ENCODE measurements at places on chromosomes 1 and 21.

DNA sequence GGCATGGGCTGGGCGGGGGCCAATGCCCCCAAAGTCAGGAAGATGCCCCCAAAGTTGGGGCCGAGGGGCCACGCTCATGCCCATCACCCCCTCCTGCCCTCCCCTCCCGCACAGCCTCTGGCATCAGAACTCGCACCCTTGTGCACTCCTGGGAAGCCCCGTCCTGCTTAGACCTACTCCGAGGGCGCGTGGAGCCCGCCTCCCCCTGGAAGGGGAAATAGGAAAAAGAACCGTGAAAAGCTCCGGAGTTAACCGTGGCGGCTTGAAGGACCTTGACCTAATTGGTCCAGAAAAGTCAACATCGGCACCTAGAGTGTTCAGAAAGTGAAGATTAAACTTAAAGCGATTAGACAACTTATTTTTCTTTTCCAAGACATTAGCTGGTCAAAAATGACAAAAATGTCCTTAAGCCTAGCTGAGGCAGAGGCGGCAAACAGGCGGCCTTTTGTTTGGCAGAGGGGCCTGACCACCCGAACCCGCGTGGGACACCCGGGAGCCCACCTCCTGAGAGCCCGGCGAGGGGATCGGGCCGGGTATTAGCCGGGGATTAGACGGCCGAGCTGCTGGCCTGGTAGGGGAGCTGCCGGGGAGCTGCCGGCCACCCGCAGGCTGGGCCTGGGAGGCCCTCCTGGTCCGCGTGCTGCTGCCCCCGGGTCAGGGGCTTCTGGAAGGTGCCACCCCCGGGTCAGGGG is 65.5 kb downstream of the PRDM16 start:
- DNase-seq = no peak

DNA sequence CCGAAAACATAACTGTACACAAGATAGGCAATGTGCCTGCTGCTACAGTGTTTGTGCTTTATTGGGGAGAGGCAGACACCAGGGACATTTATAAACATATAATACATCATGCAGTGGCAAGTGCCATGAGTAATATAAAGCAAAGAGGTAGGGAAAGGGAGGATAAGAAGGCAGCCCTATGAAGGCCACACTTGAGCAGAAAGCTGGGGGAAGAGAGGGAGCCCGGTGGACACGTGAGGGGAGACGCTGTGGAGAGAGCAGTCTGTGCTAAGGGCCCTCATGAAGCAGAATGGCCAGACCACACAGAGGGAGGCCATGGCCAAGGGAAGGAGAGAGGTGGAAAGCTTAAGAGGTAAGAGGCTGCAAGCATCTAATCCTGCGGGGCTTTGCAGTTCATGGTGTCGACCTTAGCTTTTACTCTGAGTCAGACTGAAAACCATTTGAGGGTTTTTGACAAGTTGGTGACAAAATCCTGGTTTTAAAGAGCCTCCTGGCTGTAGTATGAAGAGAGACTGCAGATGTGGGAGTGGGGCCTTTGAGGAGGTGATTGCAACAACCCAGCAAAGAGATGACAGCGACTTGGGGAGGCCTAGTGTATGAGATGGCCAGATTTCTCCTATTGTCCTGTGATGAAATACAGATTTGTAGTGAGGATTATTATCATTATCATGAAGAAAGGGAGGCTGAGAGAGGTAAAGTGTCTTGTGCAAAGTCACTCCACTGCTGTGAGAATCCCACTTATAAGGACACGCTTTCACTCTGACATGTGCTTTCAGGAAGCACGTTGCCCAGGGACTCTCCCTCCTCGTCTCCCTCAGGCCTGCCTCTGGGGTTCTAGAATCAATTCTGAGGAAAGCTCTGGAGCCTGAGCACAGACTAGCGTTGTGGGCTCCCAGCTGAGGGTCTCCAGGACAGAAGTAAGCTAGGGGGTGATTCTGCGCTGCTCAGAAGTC is 192.9 kb downstream of the RHOU start:
- DNase-seq = no peak

GRCh38 chr1:170445096-170445495 is 86.9 kb upstream of the GORAB start:
- DNase-seq = no peak

- no peak for DNase-seq
Measured at GRCh38 chr1:197837911-197838310, 62.6 kb upstream of the DENND1B start.

DNA sequence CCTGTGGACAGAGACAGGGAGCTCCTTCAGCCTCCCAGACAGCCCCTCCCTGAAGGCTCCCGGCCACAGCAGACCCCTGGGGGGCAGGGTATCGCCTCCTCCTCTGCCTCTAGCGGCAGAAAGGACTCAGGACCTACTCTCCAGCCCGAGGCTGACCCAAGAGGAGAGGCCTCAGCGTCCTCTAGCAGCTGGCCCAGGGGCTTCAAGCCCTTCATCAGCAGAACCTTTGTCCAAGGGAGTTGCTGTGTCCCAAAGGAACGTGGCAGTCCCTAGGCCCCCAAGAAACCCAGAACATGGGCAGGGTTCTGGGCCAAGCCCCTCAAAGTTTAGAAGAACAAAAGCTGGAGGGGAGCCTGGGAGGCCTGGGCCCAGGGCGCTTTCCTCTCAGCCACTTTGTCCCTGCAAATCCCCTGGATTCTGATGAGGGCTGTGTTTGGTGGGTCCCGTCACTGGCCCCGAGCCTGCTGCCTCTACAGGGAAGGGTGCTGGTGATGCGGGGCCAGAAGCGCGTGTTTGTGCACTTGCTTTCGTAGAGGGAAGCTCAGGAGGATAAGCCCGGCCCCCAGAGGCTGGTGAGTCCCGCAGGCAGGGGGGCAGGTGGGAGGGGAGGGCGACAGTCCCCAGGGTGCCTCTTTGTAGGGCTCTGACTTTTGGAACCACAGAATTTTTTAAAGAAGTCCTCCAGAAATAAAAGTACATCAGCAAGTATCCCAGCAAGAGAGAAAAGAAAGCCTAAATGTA is 13.3 kb downstream of the ITGB2 start:
- no peak for DNase-seq

DNA sequence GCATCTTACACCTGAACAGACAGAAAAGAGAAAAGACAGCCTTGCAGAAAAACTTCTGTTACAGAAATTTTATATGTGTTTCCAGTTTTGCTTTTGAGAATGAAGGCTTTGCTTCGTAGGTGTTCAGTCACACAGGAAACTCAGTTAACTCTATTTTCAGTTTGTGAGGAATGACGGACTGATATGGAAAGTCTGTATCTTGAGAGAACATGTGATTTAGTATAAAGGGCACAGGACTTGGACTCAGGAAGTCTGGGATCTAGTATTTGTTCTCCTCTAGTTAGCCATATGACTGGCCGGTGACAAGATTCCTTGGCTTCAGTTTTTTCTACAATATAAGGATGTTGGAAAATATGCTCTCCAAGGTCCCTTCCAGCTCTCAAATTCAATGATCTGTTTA is 149.1 kb downstream of the OLFM3 start:
- DNase-seq = no peak

DNA sequence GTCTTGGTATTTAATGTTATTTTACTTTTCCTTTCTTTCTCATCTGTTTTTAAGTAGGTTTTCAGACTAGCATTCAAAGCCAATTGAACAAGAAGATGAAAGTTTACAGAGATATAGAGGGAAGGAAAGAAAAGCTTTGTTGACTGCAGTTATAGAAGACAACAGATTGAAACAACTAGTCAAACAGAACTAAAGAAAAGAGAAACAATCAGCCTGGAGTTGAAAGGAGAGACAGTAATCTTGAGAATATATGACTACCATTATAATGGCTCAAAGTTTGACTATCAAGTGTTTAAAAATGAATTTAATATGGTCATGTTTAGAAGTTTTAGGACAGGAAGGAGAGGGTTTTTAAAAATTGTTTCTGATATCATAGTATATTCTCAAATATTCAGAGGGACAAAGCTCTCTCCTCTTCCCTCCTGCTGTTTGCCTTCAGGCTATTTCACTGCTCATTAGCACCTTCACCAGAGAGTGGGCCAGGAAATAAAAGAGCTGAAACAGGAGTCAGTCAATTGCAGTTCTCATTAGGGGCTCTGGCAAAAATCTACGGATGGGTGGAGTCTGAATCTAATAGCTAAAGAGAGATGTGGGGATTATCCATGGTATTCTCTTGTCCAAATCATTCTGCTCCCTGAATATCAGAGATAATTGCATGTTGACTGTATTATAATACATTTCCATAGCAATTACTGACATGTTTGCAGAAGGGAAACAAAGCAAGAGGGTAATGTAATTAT is 577.8 kb downstream of the BRINP3 start:
- peak; percentile 32 for DNase-seq

GRCh38 chr1:179814546-179814838 is 63.1 kb downstream of the TOR1AIP2 start:
- DNase-seq = no peak

DNA sequence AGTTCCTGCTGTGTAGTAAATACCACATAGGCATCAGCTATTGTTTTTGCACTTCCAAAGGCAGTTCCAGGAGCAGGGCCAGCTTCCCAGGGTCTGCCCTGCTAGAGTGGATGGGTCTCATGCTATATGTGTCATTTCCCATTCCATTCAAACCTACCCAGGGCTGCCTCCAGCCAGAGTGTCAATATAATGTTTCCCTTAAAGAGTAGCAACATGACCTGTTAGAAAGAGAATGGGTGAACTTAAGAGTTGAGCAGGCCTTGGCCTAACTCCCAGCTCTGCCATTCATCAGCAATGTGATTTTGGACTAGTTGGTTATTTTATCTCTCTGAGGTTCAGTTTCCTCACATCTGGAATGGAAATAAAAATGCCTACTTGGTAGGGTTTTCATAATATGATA is 44.9 kb downstream of the RAB3B start:
- DNase-seq = no peak

- DNase-seq = no peak
Measured at GRCh38 chr21:15809065-15809464, 79.3 kb downstream of the USP25 start.

DNA sequence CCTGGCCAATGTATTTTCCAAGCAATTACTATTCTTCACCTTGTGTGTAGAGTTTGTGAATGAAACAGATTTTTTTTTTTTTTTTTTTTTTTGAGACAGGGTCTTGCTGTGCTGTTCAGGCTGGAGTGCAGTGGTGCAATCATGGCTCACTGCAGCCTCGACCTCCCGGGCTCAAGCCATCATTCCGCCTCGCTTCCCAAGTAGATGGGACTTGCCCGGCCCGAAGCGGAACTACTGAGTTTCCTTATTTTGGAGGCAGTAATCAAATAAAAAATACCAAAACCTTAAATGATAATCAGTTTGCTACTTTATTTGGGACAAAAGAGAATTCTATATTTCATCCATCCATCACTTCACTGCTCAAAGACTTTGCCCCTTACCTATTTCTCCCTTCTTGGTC is 704 bp upstream of the BTBD8 start:
- DNase-seq = no peak

- DNase-seq = no peak
Measured at GRCh38 chr1:177627148-177627910, 342.5 kb downstream of the SEC16B start.

DNA sequence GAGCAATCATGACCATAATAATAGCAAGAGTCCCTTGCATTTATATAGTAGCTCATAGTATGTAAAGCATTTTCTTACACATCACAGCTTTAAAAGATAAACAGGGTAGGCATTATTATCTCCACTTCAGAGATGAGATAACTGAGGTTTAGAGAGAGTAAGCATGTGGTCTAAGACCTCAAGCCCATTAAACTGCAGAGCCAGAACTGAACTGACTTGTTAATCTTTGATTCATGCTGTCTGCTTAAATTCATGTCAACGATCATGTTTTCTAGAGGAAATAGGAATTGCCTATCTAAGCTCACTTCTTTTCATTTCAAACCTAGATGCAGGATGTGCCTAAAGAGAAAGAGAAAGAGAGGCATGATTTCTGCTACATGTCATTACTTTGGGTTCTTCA is 524.8 kb downstream of the PTPRC start:
- DNase-seq = no peak

- no peak for DNase-seq
Measured at GRCh38 chr21:41537356-41537755, 29.4 kb upstream of the TMPRSS2 start.

DNA sequence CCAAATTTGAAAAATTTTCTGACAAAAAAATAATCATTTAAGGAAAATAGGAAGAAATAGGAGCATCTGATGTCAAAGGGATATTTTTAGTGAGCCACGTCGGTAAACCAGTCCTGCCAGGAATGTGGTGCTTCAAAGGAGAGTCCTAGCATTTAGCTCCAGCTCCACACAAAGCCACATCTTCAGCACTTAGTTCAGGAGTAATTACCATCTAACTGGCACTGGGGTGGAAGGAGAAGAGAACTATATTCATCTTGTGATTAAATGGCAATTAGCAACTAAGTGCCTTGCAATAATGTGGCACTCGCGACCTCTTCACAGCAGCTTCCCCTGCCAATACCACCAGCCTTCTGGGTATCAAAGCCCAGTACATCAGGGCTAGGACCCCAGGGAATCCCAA is 409.1 kb downstream of the SETD4 start:
- no peak for DNase-seq

- no peak for DNase-seq
Measured at GRCh38 chr1:213273546-213273945, 222.5 kb downstream of the RPS6KC1 start.

DNA sequence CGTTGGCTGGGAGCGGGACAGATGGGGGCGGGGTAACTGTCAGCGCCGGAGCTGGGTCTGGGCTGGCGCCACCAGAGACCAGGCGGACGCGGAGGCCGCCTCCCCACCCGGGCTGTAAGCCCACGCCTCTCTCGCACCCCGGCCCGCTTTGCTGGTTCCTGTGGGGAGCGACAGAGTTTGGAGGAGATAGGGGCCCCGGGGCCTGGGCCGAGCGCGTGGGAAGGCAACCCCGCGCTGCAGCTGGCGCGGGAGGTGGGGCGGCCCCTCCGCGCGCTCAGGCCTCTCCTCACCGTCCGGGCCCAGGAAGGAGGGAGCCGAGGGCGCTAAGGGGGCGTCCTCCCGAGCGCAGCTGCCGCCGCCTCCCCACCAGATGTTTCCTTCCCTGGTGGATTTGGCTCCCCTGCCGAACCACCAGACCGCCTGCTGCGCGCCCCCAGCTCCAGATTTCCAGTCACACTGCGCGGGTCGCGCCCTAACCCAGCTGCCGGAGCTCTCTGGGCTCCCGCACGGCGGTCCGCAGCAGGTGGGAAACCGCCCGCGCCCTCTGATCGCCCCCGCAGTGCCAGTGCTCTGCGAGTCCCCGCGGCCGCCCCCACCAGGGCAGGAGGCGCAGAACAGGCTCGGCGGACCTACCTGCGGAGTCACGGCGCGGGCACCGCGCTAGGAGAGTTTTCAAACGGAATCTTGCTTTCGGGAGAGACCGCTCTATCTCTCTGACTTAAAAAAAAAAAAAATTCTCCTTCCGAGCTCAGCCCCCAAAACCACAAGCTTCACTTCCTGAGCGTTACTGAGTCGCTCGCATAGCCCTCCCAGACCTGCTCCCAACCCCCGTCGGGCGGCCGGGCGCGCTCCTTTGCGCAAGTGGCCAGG is 1.1 kb downstream of the GFI1 start:
- no peak for DNase-seq

DNA sequence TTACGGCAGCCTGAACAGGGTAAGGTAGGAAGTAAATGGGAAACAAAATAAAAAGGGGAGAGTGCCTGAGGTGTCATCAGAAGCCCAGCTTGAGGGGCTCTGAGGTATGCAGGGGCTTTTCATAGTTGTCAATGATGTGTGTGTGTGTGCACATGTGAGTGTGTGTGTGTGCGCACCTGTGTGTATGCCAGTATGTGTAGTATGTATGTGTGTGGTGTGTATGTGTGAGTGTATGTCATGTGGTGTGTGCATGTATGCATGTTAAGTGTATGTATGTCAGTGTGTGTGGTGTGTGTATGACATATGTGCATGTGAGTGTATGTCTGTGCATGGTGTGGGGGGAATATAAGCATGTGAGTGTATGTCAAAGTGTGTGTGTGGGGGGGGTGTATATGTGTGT is 184.1 kb downstream of the DSCAM start:
- DNase-seq = no peak

GRCh38 chr1:15557594-15557993 is 27.3 kb downstream of the AGMAT start:
- no peak for DNase-seq

All from NCI-H446 (cell line).